SJSA1 (cell line): ENCODE measurements at places on chromosomes 7 and 10. TPM values are rescaled to one million over a fixed set of nuclear protein-coding genes. Genes with fewer than 3 reads are reported as not detected.
A peak's percentile ranks its signal among the peaks of the same experiment; 100 is the strongest.

DNA sequence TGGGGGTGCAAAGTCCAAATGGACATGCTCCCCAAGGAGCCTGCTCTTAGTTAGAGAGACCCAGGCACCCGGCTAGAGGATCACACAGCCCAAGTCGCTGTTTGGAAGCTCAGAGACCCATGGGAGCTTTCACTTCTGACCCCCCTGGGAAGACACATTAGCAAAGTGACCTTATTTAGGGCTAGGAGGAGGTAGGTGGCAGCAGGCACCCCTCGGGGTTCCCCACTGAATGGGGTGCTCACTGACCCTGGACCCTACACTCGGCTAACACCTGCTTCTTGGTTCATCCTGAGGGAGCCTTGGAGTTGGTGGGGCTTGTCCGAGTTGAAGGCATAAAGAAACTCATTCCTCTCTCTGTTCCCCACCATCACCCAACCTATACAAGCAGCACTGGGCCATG is 27.1 kb upstream of the HABP2 start:
- no peak for DNase-seq

Gene PLAU
- total RNA-seq = 4.7 and 6.0 TPM in 2 replicates

DNA sequence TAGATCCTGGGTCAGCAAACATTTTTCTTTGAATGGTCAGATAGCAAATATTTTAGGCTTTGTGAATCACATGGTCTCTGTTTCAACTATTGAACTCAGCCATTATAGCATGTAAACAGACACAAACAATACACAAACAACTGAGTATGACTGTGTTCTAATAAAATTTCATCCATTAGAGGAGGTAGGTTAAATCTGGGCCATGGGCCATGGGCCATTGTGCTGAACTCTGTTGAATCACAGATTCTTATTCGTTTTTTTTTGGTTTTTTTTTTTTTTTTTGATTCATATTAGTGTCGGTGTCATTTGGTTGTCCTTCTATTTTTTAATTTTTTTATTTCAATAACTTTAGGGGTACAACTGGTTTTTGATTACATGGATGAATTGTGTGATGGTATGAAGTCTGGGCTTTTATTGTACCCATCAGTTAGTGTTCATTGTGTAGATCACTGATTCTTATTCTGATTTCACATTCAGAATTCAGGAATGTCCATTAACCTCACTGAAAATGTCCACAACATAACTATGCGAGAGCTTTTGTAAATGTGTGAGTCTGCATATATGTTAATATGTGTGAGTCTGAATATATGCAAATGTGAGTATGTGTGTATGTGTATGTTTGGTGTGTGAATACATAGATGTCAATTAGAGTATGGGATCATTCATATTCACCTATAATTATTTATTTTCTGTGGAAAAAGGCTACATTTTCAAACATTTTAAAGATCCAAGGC is 443.7 kb upstream of the GRM3 start:
- peak; percentile 76 for DNase-seq

- DNase-seq = no peak
Measured at GRCh38 chr10:7378602-7379403, 32.0 kb downstream of the SFMBT2 start.
